ENCODE measurements at places on chromosomes 1 and 21. TPM values are rescaled to one million over a fixed set of nuclear protein-coding genes. Genes with fewer than 3 reads are reported as not detected.

GRCh38 chr1:73903092-73903491, 294.9 kb downstream of the LRRIQ3 start:
- no peak for DNase-seq

GRCh38 chr1:219778793-219779369, 149.5 kb downstream of the SLC30A10 start:
- no peak for DNase-seq

DNA sequence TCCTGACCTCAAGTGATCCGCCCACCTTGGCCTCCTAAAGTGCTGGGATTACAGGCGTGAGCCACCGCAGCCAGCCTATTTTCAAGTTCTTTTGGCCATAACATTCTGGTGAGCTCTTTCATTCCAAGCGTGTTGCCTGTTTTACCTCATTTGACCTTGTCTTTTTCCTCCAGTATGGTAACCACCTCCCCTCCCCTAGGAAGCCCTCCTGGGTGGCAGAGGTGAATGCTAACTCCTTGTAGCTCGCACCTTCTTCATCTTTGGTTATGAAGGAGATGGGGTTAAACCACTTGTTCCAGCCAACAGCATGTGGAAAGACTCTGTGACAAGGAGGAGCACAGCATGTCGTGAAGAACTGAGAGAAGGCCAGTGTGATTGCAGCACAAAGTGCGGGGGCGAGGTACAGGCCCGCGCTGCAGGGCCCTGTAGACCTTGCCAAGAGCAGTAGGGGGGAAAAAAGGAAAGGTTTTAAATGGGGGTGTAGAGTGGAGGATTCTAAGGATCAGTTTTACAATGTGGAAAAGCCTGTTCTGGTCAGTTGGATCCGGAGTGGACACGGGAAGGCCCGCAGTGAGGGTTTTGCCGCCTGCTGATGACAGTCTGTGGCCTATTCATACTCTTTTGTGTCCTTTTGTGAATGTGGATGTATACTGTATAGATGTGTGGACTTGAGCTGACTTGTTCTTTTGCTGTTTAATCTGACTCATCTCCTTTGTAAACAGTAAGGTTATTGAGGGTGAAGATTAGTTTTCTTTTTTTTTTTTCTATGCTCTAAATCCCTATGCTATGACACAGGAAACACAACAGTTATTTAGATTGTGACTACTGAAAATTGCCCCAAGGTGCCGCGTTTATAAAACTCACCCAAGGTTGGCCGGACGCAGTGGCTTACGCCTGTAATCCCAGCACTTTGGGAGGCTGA, 7.5 kb upstream of the ZNF436 start:
- no peak for DNase-seq

- DNase-seq: no peak
Measured at GRCh38 chr1:215181518-215181917, 99.0 kb downstream of the KCNK2 start.

Gene OLFML2B
- 7.9 TPM for total RNA-seq

- DNase-seq: no peak
Measured at GRCh38 chr1:30715216-30715615, 8.2 kb downstream of the MATN1 start.

Gene TMEM240
- total RNA-seq: 7.3 TPM

Measured in right cardiac atrium (tissue), 5 donors.